Activated CD4-positive, alpha-beta T cell treated with anti-CD3 and anti-CD28 coated beads for 4 hours (primary cell): ENCODE measurements at places on chromosomes 1 and 21.

DNA sequence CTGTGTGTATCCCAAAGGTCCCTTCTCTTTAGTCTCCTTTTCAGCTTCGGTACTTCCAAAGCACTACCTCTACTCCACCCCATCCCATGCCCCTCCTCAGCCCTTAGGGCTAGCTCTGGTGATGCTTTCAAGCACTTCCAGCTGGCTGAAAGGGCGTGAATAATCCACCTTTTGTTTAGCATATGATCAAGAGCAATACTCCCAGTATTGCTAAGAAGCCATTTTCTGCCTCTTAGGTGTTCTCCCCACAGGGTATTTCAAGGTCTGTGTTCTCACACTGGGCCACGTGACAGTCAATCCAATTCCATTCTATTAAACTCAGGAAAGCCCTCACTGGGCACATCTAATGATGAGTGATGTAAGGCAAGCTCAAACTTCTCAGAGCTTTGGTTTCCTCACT is 298.5 kb upstream of the PROX1 start:
- DNase-seq = no peak

DNA sequence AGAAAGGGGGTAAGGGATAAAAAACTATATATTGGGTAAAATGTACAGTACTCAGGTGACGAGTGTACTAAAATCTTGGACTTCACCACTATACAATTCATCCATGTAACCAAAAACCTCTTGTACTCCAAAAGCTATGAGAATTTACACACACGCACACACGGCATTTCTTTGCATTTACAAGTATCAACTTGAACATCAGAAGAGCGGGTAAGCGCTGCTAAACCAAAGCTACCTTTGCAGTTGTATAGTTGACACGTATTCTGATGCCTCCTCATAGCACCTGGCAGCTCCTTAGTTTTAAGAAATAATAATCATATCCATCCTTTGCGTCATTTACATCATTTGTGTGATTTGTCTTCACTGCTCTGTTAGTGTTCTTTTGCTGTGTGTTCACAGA is 17.6 kb downstream of the CDC42BPA start:
- no peak for DNase-seq

DNA sequence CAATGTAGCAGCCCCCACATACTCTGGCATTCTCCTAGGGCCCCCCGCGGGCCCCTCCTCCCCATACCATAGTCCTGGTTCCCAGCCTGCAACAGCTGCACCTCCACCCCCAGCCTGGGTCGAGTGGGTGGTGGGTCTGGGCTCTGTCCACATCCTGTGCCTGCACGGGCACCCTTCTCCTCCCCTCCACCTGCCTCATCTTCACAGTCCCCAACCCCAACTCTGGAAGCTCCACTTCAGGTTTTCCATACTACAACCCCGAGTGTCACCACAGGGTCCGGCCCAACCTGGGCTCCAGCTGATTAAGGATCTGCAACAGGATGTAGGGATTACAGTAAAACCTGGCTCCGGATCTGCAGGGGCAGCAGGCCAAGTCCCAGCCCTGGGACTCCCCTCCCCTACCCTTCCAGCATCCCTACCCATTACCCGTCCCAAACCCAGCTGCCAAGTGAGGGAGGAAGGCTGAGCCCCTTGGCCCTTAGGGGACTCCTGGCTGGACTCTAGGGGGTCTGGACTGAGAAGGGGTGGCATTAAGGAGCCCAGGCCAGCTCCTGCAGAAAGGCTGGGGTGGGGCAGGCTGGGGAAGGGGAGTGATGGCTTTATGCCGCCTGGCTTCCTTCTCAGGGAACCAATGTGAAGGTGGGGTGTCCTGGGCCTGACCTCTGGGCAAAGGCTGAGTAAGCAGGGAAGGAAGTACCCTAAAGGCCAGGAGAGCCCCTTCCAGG is 116.8 kb downstream of the CASZ1 start:
- DNase-seq = no peak

DNA sequence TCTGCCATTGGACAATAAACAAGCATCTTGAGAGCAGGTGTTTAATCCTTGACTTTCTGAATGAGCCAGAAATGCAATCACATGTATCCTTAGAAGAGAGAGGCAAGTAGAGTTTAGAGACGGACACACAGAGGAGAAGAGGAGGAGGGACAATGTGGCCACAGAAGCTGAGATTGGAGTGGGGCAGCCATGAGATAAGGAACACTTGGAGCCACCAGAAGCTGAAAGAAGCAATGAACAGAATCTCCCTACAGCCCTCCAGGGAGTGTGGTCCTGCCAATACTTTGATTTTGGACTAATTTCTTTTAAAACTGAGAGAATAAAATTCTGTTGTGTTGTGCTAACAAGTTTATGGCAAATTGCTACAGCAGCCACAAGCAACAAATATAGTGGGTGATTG is 141.0 kb downstream of the ATP6V1G3 start:
- no peak for DNase-seq

DNA sequence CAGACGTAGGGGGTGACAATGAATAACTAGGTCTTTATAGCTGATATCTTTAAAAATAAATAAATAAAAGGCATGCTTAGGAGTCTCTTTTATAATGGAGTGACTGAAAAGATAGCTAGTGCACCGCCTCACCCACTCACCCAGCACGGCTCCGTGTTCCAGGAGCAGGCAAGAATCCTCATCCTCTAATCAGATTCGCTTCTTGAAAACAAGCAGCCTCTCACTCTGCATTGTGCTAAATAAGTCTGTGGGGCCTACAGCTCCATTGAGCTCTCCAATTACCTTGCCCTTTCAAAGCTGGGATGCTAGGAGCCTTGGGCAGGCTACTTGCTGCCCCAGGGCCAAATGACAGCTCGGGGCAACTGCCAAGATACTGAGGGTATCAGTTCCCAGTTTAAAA is 91.5 kb downstream of the TIAM1 start:
- no peak for DNase-seq

DNA sequence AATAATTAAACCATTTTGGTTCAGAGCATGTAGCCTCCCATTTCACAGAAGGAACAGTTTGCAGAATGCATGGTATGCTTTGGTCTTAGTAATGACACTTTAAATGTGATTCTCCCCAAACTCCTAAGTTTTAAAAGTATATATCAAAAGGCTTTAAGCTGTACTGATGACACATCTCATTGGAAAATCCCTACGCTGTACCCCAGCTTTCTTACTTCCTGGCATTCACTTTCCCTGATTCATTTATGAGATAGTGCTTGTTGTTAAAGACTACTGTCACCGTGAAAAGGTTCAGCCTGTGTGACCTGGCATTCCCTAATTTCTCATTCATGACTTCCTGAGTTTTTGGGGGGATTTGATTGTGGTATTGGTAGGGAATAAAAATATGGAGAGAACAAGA is 53.4 kb downstream of the MPZL1 start:
- DNase-seq = no peak

DNA sequence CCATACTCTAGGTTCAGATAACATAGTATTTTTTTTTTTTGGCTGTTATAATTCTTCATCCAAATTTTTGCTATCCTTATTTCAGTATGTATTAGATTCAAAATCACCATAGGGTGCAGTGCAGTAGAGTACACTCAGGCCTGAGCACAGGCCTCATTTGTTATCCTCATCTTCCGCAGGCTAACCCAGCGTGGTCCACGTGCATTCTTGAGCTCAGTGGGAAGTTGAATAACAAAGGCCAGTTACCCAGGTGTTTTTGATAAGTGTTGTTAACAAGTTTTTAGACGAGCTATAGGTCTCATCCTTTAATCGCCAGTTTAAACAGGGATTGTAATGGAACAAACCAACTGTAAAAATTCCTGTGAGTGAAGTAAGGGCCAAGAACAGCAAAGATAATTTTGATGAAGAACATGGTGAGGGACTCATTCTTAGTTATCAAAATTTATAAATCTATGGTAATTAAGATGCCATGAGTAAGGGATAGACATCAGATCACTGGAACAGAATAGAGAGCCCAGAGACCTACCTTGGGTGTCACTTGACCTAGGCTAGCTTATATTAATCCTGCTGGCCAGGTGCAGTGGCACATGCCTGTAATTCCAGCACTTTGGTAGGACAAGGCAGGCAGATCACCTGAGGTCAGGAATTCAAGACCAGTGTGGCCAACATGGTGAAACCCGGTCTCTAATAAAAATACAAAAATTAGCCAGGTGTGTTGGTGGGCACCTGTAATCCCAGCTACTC is 22.0 kb downstream of the FLVCR1 start:
- no peak for DNase-seq

DNA sequence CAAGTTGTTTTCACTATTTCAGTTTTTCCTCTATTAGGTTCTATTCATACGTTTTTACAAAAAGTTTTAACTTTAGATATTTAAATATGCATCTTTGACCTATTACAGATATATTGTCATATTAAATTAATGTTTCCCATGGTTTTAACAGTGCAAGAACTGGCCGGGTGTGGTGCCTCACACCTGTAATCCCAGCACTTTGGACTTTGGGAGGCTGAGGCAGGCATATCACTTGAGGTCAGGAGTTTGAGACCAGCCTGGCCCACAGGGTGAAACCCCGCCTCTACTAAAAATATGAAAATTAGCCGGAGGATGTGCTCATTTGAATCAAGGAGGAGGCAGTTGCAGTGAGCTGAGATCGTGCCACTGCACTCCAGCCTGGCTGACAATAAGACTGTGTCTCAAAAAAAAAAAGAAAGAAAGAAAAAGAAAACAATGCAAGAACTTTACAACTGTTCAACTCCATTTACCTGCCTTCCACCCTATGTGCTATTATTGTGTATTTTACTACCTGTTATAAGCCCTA is 19.8 kb upstream of the TINAGL1 start:
- DNase-seq = no peak

- no peak for DNase-seq
Observed at GRCh38 chr21:46122758-46123683, 25.1 kb downstream of the COL6A2 start.

GRCh38 chr1:65812065-65812464 is 19.4 kb downstream of the PDE4B start:
- DNase-seq = peak; percentile 3

GRCh38 chr1:201302163-201303152 is 19.2 kb downstream of the PKP1 start:
- no peak for DNase-seq

DNA sequence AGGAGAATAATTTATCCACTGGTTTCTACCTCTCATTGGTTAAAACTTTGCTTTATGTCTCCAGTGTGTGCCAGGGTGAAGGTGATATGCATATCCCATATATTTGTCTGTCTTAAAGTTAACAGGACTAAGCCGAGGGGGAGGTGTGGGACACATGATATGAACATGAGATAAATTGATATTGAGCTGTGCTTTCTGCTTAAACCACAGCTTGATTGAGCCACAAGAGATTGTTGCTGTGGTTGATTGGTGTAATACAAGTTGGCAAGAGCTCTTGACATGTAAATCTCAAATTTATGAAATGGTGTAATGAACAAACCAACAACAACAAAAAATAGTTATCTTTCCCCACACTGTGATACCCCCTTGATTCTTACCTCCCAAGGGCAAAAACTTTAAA is 1295.5 kb upstream of the NCAM2 start:
- DNase-seq = no peak

DNA sequence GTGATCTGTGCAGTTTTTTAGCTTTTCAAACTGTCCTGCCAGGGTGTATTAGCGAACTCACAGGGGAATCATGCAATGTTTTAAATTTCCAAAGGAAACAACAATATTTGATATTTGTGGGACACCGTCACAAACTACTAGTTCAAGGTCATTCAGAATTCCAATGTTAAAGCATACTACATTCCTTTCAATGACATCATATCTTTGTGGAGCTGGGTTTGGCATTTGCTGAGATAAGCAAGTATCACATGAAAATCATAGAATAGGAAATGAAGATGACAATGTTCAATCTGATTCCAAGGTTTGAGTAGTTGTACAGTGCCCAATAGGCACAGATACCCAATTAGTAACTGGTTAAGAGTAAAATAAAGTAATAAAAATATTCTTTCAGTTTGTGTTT is 35.6 kb downstream of the NUF2 start:
- no peak for DNase-seq

DNA sequence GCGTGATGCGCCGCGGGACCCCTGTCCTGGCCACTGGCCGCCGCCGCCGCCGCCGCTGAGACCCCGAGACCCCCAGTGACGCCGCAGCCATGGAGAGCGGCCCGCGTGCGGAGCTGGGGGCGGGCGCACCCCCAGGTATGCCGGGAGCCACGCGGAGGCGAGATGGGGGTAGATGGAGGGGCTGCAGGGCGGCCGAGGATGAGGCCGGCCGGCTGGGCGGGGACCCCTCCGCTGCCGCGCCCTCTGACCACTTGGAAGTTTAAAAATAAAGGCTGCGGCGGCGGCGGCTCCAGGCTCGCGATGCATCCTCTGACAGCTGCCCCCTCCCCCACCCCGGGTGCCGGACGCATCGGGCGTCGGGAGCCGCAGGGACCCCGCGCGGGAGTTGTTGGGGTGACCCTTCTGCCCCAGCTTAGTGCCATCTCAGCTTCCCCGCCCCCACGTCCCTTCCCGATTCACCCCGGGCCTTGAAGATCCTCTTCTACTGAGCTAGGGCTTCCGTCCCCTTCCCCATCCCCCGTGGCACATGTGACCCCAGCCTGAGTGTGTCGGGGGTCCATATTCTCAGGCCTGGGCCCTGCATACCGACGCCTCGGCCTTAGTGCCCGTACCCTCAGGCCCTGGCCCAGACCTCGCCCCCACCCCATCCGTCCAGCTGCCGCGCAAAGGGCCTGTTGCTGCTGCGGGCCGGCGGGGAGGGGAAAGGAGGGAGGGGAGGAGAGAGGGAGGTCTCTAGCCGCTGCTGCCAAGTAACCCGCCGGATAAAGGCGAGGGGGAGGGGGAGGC is 562 bp downstream of the MAP7D1 start:
- DNase-seq = peak; percentile 58

DNA sequence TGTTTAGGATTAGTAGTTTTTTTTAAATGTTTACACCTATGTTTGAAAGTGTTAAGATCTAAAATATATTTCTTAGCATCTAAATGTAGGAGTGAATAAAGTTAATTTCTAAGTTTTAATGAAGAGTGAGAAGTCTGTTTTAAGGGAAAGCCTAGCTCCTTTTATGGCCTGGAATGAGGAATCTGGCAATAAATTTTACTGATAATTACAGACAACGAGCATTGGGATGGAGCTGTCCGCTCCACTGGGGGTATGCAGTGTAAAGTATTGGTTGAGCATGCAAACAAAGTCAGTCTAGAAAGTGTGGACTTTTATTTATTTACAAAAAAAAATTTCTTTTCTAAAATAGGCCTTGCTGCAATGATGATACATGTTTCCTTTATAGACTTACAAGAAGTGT is 19.0 kb downstream of the CLIC6 start:
- DNase-seq = no peak

GRCh38 chr1:147611021-147611426 is 59.3 kb downstream of the ACP6 start:
- DNase-seq = no peak

GRCh38 chr21:40454057-40454456 is 392.9 kb downstream of the DSCAM start:
- no peak for DNase-seq
